ENCODE measurements at places on chromosomes 3 and 15.

- DNase-seq = no peak
Observed at GRCh38 chr15:38253351-38253781, 730 bp downstream of the SPRED1 start.

DNA sequence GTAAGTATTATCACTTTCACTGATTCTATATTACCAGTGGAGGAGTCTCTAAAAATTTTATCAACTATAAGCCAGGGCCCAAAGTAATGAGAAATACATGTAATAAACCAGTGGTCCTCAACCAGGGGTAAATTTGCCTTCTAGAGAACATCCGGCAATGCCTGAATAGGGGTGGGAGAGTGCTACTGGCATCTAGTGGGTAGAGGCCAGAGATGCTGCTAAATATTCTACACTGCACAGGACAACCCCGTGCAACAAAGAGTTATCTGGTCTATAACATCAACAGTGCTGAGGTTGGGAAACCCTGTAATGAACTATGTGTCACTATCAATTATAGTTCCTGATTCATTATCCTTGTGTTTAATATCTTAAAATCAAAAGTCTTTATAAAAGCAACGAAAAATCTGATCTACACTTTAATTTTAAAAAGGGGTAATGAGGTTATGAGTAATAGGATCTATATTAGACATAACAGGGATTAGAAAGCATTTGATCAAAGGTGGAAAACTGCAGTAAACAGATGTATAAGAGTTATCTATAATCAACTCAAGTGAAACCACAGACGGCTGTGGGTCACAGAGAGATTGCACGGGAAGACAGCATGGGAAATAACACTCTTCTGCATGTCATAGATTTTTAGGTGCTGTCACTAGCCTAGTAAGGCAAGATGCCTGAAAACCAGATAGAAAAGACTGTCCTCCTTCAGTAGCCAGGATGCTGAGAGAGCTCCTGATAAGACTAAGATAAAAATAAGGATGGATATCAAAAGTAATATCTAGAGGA is 2.0 kb downstream of the LYSMD2 start:
- no peak for DNase-seq

DNA sequence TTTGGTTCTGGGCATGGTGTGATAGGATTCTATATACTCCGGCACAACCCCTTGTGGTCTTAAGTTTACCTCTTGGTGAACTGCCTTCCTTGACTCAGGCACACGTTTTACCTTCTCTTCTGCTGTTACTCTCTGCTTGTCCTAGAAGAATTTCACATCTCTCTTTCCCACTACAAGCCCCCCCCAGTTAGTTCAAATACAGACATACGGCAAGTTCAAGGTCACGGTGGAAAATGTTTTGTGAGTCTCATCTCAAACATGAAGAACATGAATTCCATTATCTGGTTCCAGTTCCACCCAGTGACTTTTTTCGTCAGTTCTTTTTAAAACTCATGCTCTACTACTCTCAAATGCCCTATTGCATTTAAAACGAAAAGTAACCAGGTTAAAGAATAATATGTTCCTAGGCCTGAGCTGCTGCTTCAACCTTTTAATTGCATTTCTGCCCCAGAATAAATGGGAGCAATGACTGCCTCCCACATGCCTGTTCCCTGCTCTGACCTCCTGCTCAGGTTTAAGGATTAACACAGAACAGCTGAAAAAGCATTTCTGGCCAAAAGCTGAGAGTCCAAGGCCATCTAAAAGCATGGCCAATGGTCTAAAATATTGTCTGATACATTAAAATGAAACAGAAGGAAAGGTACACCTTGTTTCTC is 132.8 kb downstream of the OSBPL10 start:
- no peak for DNase-seq

DNA sequence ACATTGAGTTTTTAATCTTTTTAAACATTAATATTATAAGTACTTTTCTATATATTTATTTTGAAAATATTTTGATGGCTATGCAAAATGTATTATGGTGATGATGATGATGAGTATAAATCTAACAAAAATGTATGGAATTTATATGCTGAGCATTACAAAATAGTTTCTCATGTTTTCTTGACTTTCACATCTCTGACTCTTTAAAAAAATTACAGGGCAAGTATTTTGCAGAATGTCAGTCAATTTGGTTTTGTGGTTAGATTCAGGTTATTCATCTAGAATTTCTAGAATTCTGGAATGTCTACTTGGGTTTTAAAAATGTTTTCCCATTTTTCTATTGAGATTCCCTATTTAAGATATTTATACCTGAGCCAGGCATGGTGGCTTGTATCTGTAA is 41.7 kb upstream of the ANP32A start:
- no peak for DNase-seq

DNA sequence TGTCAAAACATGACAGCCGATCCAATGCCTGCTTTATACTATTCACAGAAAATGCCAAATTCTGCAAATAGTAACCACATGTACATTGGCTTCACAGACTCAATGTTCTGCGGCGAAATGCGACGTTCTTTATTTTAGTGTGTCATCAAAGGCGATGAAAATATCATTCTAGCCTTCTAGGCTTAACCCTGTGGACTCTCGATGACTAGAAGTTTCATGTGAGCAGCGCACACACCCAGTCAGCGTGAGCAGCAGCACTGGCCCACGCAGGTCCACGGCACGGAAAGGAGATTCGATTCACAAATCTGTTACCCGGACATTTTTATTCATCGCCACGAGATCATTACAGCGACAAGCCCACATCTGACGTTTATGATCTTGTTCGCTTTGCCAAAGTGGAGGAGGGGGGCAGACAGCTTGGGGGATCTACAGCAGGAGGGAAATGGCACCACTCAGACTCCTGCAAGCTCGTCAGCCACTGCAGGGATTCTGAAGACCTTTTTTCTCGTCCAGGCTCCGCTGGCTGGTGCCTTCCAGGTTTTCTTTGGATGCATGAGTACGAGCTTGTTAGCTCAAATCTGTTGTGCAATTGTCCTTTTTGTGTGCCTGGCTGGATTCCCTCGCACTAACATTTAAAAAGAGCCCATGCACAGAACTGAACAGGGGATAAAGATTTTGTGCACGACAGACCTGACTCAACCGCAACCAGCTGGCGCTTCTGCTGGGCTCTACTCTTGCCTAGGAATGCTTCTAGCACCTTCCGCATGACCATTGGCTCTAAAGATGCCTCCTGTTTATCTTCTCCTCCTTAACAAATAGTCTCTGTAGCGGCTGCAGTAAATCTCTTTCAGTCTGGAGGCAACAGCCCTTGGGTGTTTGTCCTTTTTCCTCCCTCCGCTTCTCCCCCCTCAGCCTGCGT is 938.4 kb downstream of the MCTP2 start:
- no peak for DNase-seq

DNA sequence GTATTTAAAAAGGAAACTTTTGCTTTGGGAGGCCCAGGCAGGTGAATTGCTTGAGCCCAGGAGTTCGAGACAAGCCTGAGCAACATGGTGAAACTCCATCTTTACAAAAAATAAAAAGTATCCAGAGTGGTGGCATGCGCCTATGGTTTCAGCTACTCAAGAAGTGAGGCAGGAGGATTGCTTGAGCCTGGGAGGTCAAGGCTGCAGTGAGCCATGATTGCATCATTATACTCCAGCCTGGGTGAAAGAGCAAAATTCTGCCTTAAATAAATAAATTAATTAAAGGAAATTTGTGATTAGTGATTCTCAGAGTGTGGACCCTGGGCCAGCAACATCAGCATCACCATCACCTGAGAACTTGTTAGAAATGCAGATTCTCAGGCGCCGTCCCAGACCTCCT is 9.9 kb upstream of the COMMD4 start:
- no peak for DNase-seq

- no peak for DNase-seq
Observed at GRCh38 chr3:174325171-174325570, 534.0 kb upstream of the NAALADL2 start.

DNA sequence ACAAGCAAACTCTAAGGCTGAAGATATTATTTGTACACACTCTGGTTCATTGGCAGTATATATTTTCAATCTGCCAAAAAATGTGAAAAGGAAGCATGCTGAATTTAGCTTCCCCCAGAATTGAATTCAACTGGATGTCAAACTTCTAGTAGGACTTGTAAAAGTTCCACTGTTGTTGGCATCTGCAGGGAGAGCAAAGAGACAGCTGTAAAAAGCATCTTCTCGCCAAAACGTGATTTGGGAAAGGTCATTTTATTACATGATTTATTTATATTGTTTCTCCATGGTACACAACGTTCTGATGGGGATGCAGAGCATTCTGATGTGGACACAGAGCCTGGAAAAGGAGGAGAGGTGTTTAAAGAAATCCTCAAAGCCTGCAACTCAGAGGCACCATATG is 196.7 kb upstream of the ADAMTS9 start:
- DNase-seq = no peak

DNA sequence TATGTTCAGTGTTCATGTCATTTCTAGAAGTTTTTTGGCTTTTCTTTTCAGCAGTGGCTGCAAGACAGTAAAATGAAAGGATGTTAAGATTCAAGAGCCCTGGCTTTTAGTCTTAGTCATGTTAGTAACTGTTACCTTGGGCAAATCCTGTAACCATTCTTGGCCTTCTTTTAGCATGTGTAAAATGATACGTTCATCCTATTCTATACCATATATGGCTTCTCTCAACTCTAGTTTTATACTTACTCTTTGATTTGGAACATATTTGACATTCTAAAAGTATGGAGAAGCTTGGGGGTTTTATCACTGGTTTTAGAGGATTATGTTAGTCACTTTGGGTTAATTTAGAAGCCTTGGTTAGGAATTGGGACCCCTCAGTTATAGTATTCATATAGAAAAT is 20.1 kb downstream of the GTF2E1 start:
- no peak for DNase-seq

GRCh38 chr15:62972814-62973213 is 69.7 kb upstream of the TPM1 start:
- no peak for DNase-seq

DNA sequence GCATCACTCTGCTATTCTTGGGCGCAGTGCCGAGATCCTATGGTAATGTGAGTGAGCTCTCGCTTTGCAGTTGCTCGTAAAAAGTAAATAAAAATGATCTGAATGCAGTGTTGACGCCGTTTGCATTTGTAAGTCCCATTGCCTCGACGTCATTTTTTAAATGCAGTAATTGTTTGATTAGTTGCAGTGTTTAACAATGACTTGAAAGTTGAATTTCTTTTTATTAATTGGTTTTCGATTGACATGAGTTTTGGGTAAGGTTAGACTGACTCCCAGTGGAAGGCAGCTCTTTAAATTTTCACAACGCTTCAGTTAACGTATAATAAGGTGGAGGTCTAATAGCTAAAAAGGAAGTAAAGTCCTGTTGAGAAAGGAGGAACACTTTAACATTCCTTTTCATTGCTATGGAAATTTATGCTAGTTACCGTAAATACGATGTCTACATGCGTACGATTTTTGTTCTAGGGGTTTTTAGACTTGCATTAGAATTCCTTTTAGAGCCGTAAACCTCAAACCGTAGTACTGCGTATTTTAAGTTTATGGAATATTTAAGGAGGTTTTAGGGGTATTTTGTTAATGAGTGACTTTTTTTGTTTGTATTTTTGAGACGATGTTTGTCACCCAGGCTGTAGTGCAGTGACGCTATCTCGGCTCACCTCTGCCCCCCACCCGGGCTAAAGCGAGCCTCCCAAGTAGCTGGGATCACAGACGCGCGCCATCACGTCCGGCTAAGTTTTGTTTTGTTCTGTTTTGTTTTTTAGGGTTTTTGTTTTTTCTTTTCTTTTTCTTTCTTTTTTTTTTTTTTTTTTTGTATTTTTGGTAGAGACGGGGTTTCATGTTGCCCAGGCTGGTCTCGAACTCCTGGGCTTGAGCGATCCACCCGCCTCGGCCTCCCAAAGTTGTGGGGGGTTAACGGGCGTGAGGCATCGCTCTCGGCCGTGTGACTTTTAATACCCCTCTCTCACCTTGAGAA is 1.4 kb downstream of the MORF4L1 start:
- no peak for DNase-seq

DNA sequence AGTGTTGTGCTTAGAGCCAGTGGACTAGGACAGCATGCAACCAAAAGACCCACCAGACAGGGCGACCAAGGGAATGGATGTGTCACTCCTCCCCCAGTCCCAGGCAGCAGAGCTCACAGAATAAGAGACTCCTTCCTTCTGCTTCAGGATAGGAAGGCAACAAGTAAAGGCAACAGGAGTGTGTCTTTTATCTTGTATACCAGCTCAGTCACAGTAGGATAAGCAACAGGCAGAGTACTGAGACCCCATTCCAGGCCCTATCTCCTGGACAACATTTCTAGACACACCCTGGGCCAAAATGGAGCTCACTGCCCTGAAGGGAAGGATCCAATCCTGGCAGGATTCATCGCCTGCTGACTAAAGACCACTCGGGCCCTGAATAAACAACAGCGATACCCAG is 25.0 kb downstream of the PDCD10 start:
- no peak for DNase-seq
